A673 (cell line): ENCODE measurements at places on chromosomes 13 and 19.

GRCh38 chr19:35291259-35291658 is 702 bp upstream of the MAG start:
- H3K27me3 ChIP-seq, result peaks cover 36% of the 10 kb centered on the region
- no peak for DNase-seq
- no peak overlapping the region for H3K4me3 ChIP-seq
- H3K36me3 ChIP-seq, result no peaks in the 10 kb centered on the region
- H3K27ac ChIP-seq, result no peak overlapping the region

DNA sequence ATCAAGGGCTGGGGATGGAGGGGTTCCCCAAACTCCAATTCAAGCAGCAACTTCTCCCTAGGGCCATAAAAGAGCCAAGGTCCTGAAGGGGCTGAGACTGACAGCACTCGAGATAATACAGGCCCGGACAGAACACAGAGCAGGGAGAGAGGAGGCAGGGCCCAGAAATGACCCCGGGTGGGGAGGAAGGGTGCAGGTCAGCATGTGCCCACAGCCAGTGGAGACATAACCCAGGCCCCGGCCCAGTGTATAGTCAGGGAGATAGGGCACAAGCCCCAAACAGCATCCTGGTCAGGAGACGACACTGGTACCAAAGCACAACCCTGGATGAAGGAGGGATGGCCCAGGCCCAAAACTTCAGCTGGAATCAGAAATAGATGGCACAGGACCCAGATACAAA is 28.6 kb upstream of the ATP1A3 start:
- no peaks in the 10 kb centered on the region for H3K4me1 ChIP-seq
- H3K36me3 ChIP-seq, result no peaks in the 10 kb centered on the region
- DNase-seq, result no peak

DNA sequence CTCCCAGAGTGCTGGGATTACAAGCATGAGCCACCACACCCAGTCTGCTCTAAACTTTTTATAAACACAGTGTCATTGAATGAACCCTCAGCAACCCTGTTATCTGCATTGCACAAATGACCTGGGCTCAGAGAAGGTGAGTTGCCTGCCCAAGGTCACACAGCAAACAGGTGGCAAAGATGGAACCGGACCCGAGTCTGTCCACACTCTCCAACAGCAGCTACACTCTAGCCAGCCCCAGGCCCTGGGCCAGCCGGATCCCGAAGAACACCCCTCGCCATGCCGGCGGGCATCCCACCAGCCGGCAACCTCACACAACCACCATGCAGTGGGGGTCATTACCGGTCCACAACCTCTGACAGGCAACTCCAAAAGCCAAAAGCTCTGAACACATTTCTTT is 14.5 kb downstream of the ERCC2 start:
- H3K4me1 ChIP-seq, result no peaks in the 10 kb centered on the region
- DNase-seq, result no peak
- H3K36me3 ChIP-seq, result peaks cover 42% of the 10 kb centered on the region
- H3K27ac ChIP-seq, result no peak overlapping the region

DNA sequence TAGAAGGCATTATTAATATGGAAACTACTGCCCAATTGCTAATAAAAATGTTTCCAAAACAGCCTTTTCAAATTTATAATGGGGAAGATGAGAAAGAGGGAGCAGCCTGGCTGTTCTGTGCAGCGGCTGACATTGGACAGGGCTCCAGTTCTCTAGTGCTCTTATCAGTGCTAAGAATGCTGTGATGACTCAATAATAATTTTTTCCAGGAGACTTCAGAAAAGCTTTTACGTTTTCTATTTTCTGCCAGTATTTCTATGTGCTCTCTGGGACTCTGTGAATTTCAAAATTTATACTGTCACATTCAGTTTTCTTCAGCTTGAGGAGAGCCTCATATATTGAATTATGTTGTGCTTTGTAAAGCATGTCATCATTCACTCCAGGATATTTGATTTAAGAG is 209.6 kb downstream of the VWA8 start:
- DNase-seq, result no peak
- H3K4me3 ChIP-seq, result no peak overlapping the region
- H3K36me3 ChIP-seq, result no peaks in the 10 kb centered on the region
- H3K4me1 ChIP-seq, result no peaks in the 10 kb centered on the region
- H3K27ac ChIP-seq, result no peak overlapping the region
- H3K27me3 ChIP-seq, result no peaks in the 10 kb centered on the region

GRCh38 chr19:23470873-23471545 is 75.7 kb upstream of the ZNF91 start:
- no peaks in the 10 kb centered on the region for H3K36me3 ChIP-seq
- no peak for DNase-seq
- no peaks in the 10 kb centered on the region for H3K4me1 ChIP-seq
- no peak overlapping the region for H3K4me3 ChIP-seq

GRCh38 chr13:72745260-72745659 is 17.5 kb downstream of the BORA start:
- H3K4me1 ChIP-seq, result no peaks in the 10 kb centered on the region
- peaks cover 72% of the 10 kb centered on the region for H3K36me3 ChIP-seq
- H3K27ac ChIP-seq, result no peak overlapping the region
- H3K27me3 ChIP-seq, result no peaks in the 10 kb centered on the region

DNA sequence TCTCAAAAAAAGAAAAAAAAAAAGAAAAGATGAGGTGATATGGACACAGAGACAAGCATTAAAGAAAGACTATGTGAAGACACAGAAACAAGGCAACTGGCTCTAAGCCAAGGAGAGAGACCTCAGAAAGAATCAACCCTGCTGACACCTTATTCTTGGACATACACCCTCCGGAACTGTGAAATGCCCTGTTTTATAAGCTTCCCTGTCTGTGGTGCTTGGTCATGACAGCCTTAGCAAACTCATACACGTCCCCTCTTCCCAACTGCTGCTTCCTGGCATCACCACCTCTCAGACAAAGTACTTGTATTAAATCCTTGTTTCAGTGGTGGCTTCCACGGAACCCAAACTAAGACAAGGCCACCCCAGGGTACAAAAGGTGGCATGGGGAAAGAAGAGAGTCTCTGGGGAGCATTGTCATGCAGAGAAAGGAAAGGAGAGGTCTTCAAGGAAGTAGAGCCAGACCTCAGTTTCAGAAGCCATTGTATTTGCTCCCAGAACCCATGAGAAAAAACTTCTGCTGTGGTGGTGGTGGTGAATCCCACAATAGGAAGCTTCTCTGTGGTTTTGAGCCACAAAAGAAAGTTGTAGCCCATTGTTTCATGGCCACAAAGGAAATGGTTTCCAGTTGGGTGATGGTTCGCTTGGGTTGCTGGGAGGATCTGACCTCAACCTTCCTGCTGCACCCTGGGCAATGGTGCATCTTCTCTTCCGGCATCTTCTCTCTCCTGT is 16.3 kb upstream of the TSPAN16 start:
- no peak overlapping the region for H3K27ac ChIP-seq
- DNase-seq, result no peak
- H3K36me3 ChIP-seq, result no peaks in the 10 kb centered on the region
- no peaks in the 10 kb centered on the region for H3K27me3 ChIP-seq
